Activated T-helper 1 cell treated with anti-CD3 and anti-CD28 coated beads, Interleukin-2, amount 50 U/mL, for 16 hours (primary cell): ENCODE measurements at places on chromosomes 11 and 22.

- no peak for DNase-seq
Measured at GRCh38 chr11:100719809-100720221, 32.7 kb downstream of the ARHGAP42 start.

DNA sequence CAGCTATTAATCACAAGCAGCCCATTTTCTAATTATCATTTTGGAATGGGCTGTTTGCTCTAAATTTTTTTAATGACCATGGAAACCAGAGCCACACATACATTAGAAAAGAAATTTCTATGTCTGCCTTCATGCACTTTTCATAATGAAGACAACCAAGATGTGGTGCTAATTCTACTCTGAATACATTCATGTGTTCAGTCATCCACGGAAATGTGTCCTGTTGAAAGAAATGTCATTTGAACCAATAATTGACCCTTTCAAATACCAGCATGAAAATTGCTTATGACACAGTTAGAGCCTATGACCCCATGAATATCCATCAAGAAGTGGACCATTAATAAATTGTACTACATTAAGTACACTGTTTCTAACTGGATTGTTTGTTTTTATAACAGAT, 99.7 kb upstream of the KCNA4 start:
- no peak for DNase-seq

DNA sequence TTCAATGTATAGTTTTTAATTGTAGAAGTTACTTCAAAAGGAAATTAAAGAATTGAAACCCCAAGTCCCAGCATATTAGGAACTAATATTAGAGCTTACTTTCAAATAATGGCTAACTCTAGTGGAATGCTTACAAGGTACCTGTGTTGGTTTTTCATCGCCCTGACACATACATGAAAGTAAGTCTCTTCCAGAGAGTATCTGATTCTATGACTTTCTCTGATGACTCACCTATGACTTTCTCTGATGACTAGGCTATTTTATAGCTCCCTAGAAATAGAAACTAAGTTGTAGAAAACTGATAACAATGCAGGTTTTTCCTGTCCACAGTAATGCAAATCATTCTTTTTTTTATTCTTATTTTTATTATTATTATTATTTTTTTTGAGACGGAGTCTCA, 33.6 kb upstream of the MMP7 start:
- DNase-seq = no peak

DNA sequence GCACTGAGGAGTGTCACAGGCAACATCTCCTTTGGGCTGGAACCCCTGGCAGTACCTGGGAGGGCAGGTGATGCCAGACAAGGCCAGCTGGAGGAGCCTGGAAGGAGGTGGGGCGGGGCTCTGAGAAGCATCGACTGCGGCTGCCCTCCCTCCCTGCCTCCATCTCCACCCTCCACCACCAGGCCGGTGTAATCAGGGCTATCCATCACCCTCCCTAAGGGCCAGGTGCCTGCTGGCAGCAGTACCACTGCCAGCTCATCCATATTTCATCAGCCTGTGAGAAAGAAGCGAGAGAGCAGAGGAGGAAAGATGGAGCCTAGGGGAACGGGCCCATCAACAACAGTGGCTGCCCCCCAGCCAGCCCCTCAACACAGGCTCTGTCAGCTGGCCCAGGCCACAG, 51.4 kb upstream of the RASD2 start:
- no peak for DNase-seq

DNA sequence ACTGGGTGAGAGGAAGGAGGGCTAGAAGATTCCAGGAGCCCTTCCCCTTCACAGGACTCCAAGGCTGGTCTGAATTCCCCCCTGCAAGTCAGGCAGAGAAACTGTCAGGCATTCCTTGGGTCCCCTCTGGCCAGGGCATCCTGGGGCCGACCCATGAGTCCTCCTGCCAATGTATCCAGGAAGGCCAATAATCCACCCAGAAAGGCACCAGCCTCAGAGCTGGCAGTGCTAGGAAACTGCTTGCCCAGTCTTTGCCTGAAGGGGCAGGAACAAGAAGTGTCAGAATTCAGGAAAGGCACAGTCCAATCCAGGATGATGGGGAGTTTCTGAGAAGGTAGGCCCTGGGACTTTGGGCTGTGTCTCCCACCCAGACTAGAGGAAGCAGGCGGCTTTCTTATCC, 41.0 kb downstream of the BUD13 start:
- DNase-seq = no peak

- no peak for DNase-seq
Measured at GRCh38 chr22:17087498-17088131, 2.8 kb downstream of the IL17RA start.

DNA sequence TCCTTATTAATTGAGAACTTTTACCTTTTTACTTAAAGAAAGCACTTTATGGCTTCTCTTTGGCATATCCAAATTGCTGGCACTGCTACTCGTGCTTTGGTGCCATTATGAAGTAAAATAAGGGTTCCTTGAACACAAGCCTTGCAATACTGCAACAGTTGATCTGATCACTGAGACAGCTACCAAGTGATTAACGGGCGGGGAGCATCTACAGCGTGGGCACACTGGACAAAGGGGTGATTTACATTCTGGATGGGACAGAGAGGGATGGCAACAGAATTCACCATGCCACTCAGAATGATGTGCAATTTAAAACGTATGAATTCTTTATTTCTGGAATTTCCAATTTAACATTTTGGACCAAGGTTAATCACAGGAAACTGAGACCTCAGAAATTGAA, 7.7 kb downstream of the CHRDL2 start:
- DNase-seq = no peak

GRCh38 chr11:20616920-20617319, 17.5 kb downstream of the SLC6A5 start:
- no peak for DNase-seq

DNA sequence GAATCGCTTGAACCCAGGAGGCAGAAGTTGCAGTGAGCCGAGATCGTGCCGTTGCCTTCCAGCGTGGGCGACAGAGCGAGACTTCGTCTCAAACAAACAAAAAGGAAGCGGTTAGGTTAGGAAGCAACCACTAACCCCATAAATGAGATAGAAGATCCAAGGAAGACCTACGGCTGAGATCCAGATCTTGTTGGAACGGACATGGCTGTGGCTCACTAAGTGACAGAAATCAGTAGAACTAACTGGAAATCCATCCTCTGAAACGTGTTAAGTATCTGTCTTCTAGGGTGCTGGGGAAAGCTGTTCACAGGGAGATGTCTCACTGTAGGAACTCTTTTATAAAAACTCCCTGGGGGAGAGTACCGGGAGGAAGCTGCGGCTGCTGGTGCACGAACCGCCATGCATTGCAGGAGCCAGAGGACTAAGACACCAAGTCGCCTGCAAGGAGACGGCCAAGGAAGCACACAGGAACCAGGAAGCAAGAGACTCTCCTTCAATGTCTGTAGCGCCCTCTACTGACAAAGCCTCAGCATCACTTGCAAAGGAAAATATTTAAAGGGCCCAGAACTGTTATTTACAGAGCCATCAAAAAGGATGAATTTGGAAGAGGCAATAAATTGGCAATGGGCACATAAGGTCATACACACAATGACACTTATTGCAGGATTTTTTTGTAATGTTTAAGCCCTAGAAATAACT, 16.9 kb upstream of the SPTY2D1 start:
- no peak for DNase-seq

DNA sequence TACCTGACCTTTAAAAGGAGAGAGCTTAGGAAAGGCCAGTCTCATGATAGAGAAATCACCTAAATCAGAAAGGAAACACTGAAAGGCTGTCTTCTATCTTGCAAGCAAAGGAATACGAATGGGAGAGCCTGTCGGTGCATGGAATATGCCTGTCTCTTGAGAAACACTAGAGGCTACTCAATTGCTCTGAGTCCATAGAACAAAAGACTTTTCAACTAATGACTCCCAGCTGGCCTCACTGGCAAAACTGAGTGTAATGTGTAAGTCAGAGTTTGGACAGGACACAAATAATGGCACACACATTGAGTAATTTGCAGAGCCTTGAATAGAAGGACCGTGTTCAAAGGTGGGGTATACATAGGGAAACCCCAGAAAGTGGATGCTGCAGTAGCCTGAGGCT, 171.0 kb upstream of the ARHGAP20 start:
- DNase-seq = no peak

DNA sequence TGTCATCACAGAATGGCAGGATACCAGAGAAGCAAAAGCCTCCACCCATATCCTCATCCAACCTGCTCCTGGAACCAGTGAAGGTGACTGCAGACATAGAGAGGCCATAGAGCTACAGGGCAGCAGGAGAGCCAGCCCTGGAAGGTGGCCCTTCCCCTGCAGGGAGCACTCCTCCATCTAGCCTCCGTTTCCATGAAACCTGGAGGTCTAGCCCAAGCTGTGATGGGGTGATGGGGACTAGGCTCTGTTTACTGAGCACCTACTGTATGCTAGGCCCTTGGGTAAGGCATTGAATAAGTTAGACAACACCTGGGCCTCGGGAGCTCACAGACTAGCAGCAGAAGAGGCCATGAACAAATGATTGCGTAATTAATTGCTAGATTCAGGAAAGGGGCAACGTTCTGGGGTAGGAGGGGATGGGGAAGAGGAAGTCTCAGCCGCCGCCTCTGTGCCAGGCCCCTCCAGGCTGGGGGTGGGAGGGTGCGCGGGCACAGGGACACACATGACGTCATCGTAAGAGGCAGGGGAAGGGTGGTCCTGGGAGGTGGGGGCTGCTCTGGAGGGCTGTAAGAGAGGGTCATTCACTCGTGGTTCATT, 784 bp upstream of the SYNGR1 start:
- DNase-seq = no peak

GRCh38 chr11:125941619-125942611, 3.9 kb upstream of the VSIG10L2 start:
- no peak for DNase-seq

DNA sequence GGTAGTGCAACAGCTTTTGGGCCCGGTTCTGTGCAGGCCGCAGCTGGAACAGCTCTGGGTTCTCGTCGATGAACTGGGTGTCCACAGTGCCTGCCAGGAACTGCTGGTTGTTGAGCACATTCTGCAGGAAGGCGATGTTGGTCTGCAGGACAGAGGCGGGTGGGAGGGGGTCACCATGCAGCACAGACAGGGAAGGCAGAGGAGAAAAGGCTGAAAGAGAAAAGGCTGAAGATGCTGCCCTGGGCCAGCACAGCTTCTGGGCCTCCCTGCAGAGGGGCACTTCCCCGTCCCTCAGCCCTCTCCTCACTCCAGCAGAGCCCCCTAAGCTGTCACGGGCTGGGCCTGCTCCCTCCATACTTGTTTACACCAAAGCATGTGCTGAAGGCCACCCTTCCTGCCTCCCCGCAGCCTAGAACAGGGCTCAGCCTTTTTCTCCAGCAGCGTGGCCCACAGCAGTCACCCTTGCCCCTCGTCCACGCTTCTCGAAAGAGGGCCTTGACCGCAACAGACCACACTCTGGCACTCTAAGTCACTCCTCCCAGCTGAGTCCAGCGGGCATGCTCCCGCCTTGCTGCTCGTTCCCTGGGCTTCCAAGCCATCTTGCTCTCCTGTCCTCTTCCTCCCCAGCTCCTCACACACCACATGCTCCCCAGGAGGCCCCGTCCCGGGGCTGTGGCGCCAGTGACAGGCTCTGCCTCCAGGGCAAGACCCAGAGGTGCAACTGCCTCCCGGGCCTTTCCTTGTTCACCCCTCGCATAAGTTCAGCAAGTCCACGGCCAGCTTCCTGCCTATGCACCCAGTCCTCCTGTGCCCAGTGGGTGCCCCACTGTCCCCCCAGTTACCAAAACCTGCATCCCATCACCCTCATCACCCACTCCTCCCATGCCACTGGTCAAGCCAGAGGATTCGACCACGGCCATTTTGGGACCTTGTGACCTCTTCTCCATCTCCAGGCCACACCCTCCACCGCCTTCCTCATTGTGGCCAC, 3.3 kb upstream of the LRFN4 start:
- DNase-seq = no peak

DNA sequence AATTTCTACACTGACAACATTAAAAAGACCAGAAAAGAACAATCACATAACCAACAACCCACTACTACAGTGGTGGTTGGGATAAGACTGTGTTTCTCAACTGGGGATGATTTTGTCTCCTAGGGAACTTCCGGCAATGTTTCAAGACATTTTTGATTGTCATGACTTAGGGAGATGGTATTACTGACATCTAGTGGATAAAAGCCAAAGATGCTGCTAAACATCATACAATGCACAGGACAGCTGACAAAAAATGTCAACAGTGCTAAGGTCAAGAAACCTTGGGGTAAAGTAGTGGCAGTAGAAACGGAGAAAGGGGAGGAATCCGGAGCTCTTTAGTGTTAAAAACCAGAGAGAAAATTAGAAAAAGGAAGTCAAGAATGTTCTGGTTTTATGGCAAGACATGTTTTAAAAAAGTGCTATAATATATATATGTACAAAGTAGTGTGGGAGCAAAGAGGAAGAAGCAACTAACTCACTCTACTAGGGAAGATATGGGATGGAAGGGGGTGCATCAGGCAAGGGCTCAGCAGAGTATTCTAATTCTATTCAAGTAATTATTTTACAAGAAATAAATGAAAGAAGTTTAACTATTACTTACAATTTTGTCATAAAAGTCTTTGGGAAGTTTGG, 37.2 kb downstream of the CKAP5 start:
- DNase-seq = no peak

- no peak for DNase-seq
Measured at GRCh38 chr22:49772692-49773091, 55.0 kb downstream of the BRD1 start.

GRCh38 chr22:26849575-26849974, 192.2 kb downstream of the MIAT start:
- DNase-seq = no peak

DNA sequence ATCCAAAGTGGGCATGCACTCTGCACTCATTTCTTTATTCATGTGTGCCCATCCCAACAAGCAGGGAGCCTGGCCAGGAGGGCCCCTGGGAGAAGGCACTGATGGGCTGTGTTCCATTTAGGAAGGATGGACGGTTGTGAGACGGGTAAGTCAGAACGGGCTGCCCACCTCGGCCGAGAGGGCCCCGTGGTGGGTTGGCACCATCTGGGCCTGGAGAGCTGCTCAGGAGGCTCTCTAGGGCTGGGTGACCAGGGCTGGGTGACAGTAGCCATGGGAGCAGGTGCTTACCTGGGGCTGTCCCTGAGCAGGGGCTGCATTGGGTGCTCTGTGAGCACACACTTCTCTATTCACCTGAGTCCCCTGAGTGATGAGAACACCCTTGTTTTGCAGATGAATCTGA, 129.3 kb upstream of the B3GAT1 start:
- DNase-seq = no peak

GRCh38 chr11:112780351-112781087, 180.7 kb upstream of the NCAM1 start:
- DNase-seq = no peak
